Activated CD4-positive, alpha-beta T cell treated with anti-CD3 and anti-CD28 coated beads, Interleukin-2, amount 50 U/mL, for 1 hour (primary cell): ENCODE measurements at places on chromosomes 3 and 15.

- no peak for DNase-seq
Observed at GRCh38 chr3:42473083-42473932, 29.1 kb upstream of the VIPR1 start.

DNA sequence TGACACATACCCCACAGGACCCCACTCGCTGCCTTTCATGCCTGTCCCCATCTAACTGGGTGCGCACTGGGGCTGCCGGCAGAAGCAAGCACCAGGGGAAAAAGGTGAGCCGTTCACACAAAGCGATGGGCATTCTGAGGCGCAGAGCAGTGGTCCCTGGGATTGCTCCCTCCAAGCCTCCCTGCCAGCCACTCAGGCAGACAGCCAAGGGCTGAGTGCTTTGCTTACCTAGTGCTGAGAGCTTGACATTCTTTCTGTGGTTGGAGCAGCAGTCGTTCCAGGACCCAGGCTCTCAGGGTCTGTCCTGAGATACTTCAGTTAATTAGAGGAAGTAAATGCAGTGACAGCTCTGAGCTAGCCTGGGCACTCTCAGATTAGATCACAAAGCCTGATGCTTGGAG, 5.7 kb downstream of the ESYT3 start:
- DNase-seq, result no peak

DNA sequence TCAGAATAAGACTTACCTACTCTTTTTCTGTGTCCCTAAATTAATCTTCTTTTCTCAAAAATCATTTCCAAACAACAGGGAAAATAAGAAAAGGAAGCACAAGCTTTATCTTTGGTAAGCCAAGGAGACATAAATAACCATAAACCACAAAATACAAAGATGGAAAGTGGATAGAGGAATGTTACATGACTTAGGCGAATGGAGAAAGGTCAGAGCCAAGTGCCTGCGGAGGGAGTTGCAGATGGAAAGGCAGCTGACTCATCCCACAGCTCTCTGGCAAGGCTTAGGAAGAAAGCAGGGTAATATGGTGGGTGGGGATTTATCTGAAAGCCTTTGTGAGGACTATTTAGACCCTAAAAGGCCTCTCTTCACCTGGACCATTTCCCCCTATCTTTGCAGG, 72.8 kb downstream of the GALK2 start:
- no peak for DNase-seq

DNA sequence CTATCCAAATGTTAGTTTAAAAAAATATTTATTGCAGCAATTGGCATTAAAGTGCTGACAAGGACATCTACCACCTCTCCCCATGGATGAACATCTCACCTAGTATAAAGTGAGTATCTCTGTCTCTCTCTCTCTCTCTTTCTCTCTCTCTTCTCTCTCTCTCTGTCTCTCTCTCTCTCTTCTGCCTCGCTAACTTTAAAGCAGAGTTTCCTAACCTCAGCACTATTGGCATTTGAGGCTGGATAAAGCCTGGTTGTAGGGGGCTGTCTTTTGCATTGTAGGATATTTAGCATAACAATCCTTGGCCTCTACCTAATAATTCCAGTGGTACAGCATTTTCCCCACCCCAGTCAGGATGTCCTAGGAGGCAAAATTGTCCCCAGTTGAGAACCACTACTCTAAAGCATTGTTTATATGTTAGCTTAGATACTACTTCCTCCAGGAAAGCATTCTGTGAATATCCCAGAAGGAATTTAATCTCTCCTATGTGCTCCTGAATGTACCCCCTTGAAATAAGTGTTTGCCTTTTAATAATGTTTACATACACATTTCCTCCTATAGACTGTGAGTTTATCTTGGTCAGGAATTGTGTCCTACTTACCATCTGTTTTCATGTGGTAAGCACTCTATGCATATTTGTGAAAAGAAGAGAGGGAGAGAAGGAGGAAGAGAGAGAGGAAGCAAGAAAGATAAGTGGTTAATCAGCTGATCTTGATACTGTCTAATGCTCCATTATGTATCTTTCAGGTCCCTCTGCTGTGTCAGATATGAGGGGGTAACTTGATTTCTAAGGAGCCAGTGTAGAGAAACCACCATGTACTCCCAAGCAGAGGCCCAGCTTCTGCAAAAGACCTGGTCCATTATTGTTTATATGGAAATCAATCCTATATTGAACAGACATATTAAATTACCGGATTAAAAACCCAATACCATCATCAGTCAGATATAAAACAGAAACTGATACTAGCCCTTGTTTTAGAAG, 346.6 kb downstream of the RBMS3 start:
- no peak for DNase-seq

DNA sequence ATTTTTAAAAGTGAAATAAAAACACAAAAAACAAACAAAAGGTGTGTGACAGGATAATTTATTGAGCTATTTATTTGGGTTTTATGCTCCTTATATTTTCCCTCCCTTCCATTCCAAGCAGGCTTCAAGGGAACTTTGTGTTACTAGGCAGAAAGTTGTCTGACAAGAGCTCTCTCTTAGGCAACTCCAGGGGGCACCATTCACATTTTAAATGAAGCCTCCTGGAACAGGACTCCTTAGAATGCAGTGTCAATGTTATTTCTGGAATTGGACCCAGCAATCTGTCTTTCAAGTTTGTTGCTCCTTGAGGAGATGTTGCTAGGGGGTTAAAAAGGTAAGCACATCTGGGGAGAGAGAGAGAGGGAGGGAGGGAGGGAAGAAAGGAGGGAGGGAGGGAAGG, 5.4 kb upstream of the RFX7 start:
- no peak for DNase-seq

DNA sequence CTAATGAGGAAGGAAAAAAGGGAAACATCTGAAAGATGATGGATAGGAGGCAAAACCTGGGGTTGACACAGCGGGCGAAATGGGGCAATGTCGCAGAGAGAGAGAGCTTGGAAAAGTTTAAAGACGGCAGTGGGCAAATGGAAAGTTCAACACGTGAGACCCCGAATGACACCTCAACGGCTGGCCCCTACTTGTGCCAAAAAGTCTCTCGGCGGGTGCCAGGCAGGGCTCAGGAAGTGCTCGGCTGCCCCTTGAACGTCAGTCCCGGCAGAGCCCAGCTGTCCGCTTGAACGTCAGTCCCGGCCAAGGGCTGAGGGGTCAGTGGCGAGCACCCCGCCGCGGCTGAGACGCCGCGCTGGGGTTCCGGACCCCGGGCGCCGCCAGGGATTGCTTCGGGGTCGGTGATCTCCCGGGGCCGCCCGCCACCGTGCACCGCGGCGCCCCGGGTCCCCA, 658 bp downstream of the EOGT start:
- no peak for DNase-seq

GRCh38 chr3:29011441-29011840, 269.4 kb upstream of the RBMS3 start:
- DNase-seq, result no peak

- no peak for DNase-seq
Observed at GRCh38 chr3:171791692-171792076, 18.6 kb downstream of the PLD1 start.

GRCh38 chr3:192991356-192991755, 73.7 kb upstream of the MB21D2 start:
- no peak for DNase-seq

DNA sequence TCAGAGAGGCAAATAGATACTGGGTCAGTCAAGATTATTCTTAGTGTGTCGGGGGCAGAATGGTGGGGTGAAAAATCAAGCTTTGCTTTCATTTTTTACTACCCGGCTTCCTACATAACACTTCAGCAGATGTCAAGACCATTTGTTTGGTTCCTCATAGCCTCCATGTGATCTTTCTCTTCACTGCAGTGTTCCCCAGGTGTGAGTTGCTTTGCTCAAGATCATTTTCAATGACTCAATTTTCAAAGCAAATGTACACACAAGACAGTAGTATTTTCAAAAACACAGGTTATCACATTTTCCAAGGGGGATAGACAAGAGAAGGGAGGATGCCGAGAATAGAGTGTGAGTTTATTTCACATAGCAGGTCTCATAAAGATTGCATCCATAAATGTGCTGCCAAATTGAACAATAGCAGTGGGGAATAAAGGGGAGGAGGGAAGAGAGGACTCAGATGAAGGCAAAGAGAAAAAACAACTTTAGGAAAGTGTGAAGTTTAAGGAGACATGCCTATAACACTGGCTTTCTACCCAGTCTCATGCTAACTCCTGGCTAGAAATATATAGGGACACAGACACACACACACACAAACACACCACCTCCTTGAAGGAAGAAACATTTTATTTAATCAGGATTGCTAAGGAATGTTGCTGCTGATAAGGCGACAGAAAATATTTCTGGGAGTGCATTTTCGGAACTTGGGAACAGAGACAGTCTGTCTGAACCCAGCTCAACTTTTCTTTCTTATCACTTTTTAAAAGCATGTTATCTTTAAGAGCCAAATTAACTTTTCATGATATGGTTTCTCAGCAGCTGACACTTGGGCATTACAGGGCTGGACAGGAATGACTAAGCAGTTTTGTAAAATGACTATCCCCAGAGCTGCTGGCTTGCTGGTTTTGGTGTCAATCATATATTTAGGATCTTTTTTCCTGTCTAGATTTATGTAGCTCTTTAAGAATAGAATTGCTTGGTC, 402.4 kb downstream of the RBMS3 start:
- no peak for DNase-seq

DNA sequence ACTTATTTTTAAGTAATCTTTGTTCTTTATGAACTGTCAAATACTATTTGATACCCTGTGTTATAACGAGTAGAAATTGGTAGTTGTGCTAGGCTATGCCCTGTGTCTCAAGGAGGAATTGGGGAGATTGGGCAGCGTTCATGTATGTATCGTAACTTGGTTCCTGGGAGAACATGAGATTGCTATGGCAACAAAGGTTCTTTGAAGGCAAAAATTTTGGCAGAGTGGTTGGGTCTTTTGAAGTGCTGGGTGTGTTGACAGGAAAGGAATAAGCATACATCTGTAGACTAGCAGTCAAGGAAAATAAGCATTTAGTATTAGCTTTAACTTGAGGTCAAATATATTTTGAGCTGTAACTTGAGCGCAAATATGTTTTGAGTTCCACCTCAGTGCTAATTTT, 45.3 kb downstream of the TCF12 start:
- no peak for DNase-seq

- DNase-seq, result no peak
Observed at GRCh38 chr3:61333192-61333961, 82.1 kb upstream of the FHIT start.

GRCh38 chr3:53629402-53629723, 135.0 kb downstream of the CACNA1D start:
- DNase-seq, result no peak

DNA sequence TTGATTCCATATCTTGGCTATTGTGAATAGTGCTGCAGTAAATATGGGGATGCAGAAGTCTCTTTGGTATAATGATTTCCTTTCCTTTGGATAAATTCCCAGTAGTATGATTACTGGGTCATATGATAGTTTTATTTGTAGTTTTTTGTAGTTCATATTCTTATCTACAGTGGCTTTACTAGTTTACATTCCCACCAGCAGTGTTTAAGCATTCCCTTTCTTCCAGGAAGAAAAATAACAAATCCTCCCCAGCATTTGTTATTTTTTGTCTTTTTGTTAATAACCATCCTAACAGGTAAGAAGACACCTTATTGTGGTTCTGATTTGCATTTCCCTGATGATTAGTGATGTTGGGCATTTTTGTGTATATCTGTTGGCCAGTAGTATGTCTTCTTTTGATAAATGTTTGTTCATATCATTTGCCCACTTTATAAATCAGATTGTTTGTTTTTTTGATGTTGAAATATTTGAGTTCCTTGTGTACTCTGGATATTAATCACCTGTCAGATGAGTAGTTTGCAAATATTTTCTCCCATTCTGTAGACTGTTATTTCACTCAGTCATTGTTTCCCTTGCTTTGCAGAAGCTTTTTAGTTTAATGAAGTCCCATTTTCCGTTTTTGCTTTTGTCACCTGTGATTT, 163.3 kb upstream of the THRB start:
- no peak for DNase-seq
